Effector memory CD4-positive, alpha-beta T cell (primary cell): ENCODE measurements at places on chromosomes 1 and 21.

DNA sequence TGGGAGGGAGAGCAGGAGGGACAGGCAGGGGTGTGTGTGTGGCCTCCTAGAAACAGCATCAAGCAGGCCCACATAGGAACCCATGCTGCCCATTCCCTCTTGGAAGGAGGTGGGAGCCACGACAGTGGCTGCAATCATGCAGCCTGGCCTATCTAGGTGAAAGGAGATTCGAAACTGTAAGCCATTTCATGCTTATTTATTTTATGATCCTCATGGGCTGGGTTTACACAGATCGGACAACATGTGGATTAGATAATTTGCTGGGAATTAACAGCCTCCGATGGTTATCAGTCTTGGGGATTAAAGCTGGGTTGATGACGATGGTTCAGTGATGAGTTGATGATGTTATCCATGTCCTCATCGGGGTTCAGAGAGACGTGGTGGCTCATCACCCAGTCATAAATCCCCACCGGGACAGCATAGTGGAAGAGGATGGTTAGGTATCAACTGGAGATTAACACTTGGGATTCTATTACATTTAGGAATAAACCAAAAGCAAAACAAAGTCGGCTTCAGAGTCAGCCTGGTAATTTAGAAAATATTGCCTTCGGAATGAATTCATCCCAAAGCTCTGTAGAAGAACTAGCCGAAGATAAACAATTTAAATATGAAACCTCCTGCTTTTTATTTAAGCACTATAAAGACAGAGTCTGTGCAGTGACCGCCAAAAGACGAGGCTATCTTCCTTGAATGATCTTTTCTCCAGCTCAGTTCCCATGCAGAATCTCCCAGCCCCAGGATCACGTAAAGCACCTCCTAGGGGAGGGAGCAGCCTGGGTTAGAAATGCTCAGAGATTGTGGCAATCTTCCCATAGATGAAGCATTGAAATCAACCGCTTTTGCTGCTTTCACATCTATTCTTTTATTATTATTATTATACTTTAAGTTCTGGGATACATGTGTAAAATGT lies 252.8 kb downstream of the FOXD2 start:
- no peak for DNase-seq

DNA sequence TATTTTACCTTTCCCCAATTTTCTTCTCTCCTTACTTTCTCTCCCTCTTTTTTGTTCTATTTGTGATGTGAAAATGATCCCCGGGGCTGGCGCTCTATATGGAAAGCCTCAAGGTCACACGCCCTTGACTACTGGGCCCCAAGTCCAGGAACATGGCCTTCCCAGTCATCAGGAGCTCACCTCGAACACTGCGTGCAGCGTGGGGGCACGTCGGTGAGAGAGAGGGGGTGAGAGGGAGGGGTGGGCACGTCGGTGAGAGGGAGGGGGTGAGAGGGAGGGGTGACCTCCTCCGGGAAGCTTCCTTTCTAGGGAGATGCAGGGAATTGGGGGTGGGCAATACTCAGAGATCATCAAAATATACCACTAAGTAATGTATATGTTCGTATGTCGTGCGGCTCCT lies 94.6 kb upstream of the TMPRSS2 start:
- DNase-seq: no peak

- DNase-seq: no peak
Measured at GRCh38 chr1:208203127-208203847, 40.9 kb downstream of the PLXNA2 start.

GRCh38 chr1:156241311-156241811 lies 623 bp upstream of the BGLAP start:
- no peak for DNase-seq

GRCh38 chr1:40980068-40980452 lies 564 bp downstream of the CTPS1 start:
- DNase-seq: no peak

GRCh38 chr1:32182060-32182459 lies 2.6 kb downstream of the TXLNA start:
- no peak for DNase-seq

GRCh38 chr1:192652159-192652558 lies 16.2 kb downstream of the RGS13 start:
- DNase-seq: no peak

DNA sequence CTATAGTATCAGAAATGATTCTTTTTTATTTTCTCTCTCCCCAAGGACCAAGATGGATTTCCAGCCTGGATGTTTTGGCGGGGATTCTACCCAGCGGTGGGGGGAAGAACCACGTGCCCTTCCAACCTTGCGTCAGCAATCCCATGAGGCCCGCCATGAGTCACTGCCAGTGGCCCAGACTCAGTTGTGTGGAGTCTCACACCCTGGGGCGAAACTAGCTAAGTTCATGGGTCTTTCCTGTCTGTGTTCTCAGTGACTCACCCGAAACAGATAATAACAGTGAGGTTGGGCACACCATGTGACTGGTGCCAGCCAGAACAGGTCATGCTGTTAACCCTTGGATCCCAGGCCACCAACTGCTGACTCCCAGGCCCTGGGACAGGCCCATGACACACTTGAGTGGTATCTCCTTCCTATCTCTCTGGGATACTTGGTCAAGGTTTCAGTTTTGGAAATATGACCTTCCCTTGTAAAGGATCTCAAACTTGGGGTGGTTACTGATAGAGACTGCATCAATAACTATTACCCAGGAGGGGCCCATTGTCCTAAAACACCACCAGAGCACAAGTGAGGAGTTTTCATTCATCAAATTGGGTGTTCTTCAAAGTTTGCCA lies 98.0 kb upstream of the DUSP10 start:
- DNase-seq: peak; percentile 63

- no peak for DNase-seq
Measured at GRCh38 chr1:53369761-53370160, 41.9 kb upstream of the LRP8 start.

DNA sequence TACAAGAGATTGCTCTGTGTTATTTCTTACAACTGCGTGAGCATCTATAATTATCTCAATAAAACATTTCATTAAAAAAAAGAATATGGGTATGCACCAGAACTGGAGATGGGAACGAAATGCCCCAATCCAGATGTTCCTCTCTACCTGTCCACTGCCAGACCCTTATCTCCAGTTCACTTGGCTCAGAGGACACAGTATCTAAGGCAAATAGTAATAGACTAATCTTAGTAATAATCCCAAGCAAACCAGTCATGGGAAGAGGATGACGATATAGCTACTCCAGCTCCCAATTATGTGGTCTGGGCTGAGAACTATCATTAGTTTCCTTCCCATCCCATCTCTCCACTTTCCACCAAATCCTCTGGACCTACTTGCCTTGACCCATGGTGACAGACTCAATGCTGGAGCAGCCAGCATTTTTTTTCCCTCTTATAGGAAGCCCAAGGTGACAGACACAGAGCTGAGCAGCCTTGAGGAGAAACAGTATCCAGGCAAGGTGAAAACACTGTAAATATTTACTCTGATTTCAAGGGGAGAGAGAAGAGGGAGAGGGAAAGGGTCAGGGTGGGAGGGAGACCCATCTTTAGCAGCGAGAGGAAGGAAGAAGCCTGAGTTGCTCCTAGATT lies 28.7 kb downstream of the DDX20 start:
- no peak for DNase-seq

GRCh38 chr1:63704443-63704842 lies 69.4 kb upstream of the ROR1 start:
- DNase-seq: no peak

- no peak for DNase-seq
Measured at GRCh38 chr1:236608930-236609726, 4.8 kb upstream of the HEATR1 start.
